Uterus (tissue), 4 donors: ENCODE measurements at places on chromosomes 6 and 20. TPM values are rescaled to one million over a fixed set of nuclear protein-coding genes. Genes with fewer than 3 reads are reported as not detected.

PEX6 gene
- total RNA-seq, result 24.0 TPM

DNA sequence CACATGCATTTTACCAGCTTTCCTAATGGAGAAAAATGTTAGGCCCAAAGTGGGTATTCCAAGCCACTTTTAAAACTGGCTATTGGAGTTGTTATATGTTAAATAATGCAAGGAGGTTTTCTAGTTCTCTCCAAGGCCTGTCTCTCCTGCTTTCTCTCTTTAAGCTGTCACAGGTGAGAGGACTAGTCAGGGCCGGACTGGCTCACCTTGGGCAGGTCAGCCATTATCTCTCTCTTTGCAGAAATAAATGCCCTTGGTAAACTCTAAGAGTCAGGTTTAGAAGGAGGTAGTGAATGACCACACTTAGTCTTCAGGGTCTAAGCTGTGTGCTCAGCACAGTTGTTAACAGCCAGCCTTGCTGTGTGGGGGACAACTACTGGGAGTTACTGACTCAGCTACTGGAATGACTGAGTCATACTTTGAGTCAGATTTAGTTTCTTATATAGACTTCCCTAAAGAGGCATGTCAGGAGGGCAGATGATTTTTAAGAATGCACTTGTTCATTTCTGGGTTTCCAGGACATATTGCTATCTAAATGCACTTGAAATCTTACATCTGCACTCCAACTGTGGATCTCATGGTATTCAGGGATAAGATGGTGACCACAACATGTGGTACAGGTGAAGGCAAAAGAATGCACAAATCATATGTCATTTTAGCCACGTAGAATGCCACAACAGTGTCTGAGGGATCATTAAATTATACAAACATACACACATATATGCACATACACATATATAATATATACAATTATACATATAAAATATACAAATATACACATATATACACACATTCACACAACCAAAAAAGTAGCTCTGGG is 719.4 kb downstream of the EPM2A start:
- DNase-seq, result no peak
- no peak overlapping the region for H3K27ac ChIP-seq
- no peaks in the 10 kb centered on the region for H3K27me3 ChIP-seq
- H3K4me1 ChIP-seq, result no peaks in the 10 kb centered on the region
- H3K36me3 ChIP-seq, result no peaks in the 10 kb centered on the region

- no peaks in the 10 kb centered on the region for H3K27me3 ChIP-seq
- H3K36me3 ChIP-seq, result no peaks in the 10 kb centered on the region
- no peak overlapping the region for H3K27ac ChIP-seq
- no peaks in the 10 kb centered on the region for H3K4me1 ChIP-seq
- H3K4me3 ChIP-seq, result no peak overlapping the region
These were observed 30.3 kb upstream of the RCAN2 start for GRCh38 chr6:46521464-46521971.

SLC22A7 gene
- not detected for total RNA-seq

GRCh38 chr6:158686311-158686710 is 36.5 kb downstream of the SYTL3 start:
- no peaks in the 10 kb centered on the region for H3K4me1 ChIP-seq
- H3K27ac ChIP-seq, result no peak overlapping the region
- no peak for DNase-seq
- no peak overlapping the region for H3K4me3 ChIP-seq

DNA sequence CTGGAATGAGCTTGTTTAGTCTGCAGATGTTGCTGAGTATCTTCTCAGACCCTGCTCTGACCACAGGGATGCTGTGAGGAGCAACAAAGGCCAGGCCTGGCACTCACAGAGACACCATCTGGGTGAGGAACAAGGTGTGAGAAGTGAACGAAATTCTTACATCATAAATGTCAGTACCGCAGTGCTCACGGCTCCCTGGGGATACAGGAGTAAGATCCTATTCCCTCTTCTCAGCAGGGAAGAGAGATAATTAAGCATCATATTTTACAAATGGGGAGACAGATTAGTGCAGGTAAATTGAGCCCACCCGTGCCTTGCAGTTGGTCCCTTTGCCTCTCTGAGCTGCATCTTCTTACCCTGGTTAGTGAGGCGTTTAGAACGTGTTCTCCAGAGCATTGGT is 106.2 kb downstream of the DTD1 start:
- DNase-seq, result no peak
- no peaks in the 10 kb centered on the region for H3K27me3 ChIP-seq
- H3K4me3 ChIP-seq, result no peak overlapping the region
- H3K27ac ChIP-seq, result no peak overlapping the region
- H3K4me1 ChIP-seq, result no peaks in the 10 kb centered on the region

GRCh38 chr6:44732243-44732642 is 344.7 kb downstream of the CDC5L start:
- no peaks in the 10 kb centered on the region for H3K27me3 ChIP-seq
- no peaks in the 10 kb centered on the region for H3K36me3 ChIP-seq
- H3K4me3 ChIP-seq, result no peak overlapping the region
- DNase-seq, result no peak
- H3K4me1 ChIP-seq, result no peaks in the 10 kb centered on the region

UNC5CL gene
- 1.4 TPM for total RNA-seq

GRCh38 chr6:170063851-170064602 is 226.9 kb downstream of the DLL1 start:
- H3K4me1 ChIP-seq, result no peaks in the 10 kb centered on the region
- no peak overlapping the region for H3K4me3 ChIP-seq
- no peak overlapping the region for H3K27ac ChIP-seq
- no peaks in the 10 kb centered on the region for H3K27me3 ChIP-seq

DNA sequence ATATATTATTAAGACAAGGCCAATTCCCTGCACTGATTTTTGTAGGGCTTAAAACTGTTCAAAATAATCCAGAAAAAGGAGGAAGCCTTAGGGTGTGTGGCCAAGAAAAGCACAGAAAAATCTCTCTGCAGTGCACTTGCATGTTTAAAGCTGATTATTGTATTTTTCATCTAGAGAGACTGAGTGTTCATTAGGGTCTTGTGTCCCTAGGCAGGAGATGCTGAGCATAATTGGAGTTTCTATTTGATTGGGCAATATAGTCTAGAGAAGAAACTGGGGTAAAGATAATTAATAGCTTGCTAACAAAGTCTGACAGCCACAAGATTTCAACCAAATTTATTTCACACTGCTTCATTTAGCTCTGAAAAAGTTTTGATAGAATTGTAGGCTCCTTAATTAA is 2.4 kb downstream of the FLRT3 start:
- H3K27ac ChIP-seq, result no peak overlapping the region
- no peaks in the 10 kb centered on the region for H3K36me3 ChIP-seq
- no peak overlapping the region for H3K4me3 ChIP-seq
- no peaks in the 10 kb centered on the region for H3K4me1 ChIP-seq

ZNF311 gene
- total RNA-seq, result 0.51 TPM

GRCh38 chr6:106856227-106856874 is 118.2 kb downstream of the CD24 start:
- H3K36me3 ChIP-seq, result no peaks in the 10 kb centered on the region
- H3K4me1 ChIP-seq, result no peaks in the 10 kb centered on the region
- H3K27ac ChIP-seq, result no peak overlapping the region
- H3K4me3 ChIP-seq, result no peak overlapping the region
- H3K27me3 ChIP-seq, result no peaks in the 10 kb centered on the region

GRCh38 chr20:5675103-5676091 is 74.8 kb upstream of the SHLD1 start:
- no peak overlapping the region for H3K27ac ChIP-seq
- no peaks in the 10 kb centered on the region for H3K36me3 ChIP-seq
- no peaks in the 10 kb centered on the region for H3K4me1 ChIP-seq
- no peaks in the 10 kb centered on the region for H3K27me3 ChIP-seq
- no peak for DNase-seq
- no peak overlapping the region for H3K4me3 ChIP-seq

DPPA5 gene
- total RNA-seq, result not detected

LY6G6D gene
- total RNA-seq, result not detected

GRCh38 chr6:15730442-15730841 is 67.6 kb upstream of the DTNBP1 start:
- no peak overlapping the region for H3K4me3 ChIP-seq
- no peaks in the 10 kb centered on the region for H3K27me3 ChIP-seq
- no peaks in the 10 kb centered on the region for H3K36me3 ChIP-seq
- no peaks in the 10 kb centered on the region for H3K4me1 ChIP-seq
- H3K27ac ChIP-seq, result no peak overlapping the region

GRCh38 chr6:107098436-107099307 is 16.6 kb downstream of the BEND3 start:
- H3K4me1 ChIP-seq, result no peaks in the 10 kb centered on the region
- H3K27me3 ChIP-seq, result no peaks in the 10 kb centered on the region
- no peak for DNase-seq
- no peaks in the 10 kb centered on the region for H3K36me3 ChIP-seq

DNA sequence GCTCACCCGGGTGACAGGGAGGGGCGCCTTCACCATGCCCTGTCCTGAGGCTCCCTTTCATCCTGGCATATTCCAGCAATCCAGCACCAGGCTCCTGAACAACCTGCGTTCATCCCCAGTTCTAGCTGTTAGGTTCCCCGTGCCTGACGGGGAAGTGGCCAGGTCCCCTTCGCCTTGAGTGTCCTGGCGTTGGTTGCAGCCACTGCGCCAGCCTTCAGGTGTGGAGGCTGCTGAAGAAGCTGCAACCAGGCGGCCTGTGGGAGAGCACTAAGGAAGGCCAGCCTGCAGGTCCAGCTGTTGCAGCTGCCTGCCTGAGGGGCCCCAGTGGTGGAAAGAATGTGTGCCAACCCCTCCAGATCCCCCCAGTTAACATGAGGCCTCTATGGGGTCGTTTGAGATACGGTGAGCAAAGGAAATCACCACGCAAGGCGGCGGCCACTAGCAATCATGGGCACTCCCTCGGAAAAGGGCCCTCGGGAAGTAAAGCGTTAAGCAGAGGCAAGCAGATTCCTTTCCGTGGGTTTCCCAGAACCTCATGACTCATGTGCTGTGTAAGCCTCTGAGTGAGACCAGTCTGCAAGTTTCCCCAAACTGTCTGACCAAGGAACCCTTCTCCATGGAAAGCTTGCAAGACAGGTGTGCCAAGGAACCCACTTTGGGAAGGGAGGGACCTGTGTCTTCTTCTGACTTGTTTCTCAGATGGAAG is 320.8 kb downstream of the TAF4 start:
- H3K4me3 ChIP-seq, result no peak overlapping the region
- H3K4me1 ChIP-seq, result no peaks in the 10 kb centered on the region

- DNase-seq, result no peak
- H3K27me3 ChIP-seq, result no peaks in the 10 kb centered on the region
- no peak overlapping the region for H3K27ac ChIP-seq
- no peaks in the 10 kb centered on the region for H3K36me3 ChIP-seq
- peaks cover 12% of the 10 kb centered on the region for H3K4me1 ChIP-seq
These were observed 58.1 kb downstream of the RREB1 start for GRCh38 chr6:7165890-7166267.

DNA sequence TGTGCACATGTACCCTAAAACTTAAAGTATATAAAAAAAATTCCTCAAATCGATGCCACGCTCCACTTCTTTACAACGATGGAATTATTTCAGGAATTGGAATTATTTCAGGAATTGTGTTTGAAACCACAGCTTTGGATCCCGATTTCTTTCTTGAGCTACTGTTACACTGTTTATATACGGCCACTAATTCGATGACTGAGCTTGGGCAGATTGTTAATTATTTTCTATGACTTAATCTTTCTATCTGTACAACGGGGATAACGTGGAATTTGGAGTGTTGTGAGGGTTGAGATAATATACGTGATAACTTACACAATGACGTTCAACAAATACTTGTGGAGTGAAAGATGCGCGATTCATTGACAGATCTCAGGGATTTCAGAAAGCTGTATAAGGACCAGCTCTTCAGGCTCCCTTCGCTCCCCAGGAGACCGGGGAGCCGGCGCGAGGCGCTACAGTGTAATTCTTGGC is 171.3 kb downstream of the SLC16A10 start:
- H3K4me3 ChIP-seq, result peak overlapping the region; percentile 57
- no peak for DNase-seq

GRCh38 chr6:99216959-99217358 is 132.5 kb downstream of the FAXC start:
- H3K4me1 ChIP-seq, result no peaks in the 10 kb centered on the region
- no peak overlapping the region for H3K4me3 ChIP-seq
- H3K27me3 ChIP-seq, result no peaks in the 10 kb centered on the region
- H3K27ac ChIP-seq, result no peak overlapping the region
- no peak for DNase-seq

DNA sequence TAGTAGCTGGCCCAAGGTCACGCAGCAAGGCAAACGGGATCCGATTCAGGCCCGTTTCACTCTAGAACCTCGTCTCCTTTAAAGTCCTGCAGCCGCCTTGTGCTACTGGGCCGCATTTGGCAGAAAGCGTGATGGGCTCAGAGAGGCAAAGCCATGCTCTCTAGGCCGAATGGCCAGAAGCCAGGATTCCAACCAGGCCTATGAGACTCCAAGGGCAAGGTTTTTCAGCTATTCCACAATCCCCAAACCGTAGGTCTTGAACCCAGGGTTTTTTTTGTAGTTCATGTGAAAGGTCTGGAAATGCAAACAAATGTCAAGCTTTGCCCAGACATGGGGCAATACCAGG is 174.1 kb downstream of the PREX1 start:
- no peak for DNase-seq
- H3K27ac ChIP-seq, result no peak overlapping the region
- H3K27me3 ChIP-seq, result no peaks in the 10 kb centered on the region
- no peaks in the 10 kb centered on the region for H3K36me3 ChIP-seq
- H3K4me3 ChIP-seq, result no peak overlapping the region

DNA sequence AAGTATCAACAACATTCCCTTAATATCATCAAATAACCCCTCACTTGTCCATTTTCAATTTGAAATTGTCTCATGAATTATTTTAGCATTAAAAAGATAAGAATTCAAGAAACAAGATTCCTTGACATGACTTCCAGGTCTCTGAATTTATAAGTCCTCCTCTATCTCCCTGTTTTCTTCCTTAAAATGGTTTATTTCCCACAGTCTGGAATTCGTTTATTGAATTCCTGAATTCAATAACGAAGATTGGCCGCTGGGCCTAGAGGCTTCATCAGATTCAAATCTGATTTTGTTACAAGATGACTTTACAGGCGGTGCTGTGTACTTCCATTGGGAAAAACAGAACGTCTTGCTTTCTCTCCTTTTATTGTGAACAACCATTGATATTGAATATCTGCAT is 48.9 kb upstream of the NELFCD start:
- no peak overlapping the region for H3K4me3 ChIP-seq
- H3K27ac ChIP-seq, result no peak overlapping the region
- no peak for DNase-seq
- H3K4me1 ChIP-seq, result no peaks in the 10 kb centered on the region
- H3K27me3 ChIP-seq, result no peaks in the 10 kb centered on the region

ELOVL4 gene
- 4.4 TPM for total RNA-seq
